ENCODE measurements at places on chromosomes 4 and X. TPM values are rescaled to one million over a fixed set of nuclear protein-coding genes. Genes with fewer than 3 reads are reported as not detected.

DNA sequence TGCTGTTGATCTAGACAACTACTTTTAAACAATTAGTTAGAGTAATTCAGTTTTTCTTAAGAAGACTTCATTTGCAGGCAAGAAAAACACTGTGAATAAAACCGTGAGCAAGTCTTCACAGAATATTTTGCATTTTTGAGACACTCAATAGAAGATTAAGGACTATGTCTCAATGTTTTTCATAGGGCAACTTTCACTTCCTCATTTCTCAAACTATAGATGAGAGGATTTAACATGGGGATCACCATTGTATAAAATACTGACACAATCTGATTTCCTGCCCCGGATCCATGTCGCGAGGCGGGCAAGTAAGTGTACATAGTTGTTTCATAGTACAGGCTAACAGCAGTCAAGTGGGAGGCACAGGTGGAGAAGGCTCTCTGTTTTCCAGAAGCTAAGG lies 108.8 kb upstream of the IGSF1 start:
- DNase-seq = no peak

- DNase-seq = no peak
Measured at GRCh38 chr4:184432127-184432922, 42.0 kb downstream of the IRF2 start.

DNA sequence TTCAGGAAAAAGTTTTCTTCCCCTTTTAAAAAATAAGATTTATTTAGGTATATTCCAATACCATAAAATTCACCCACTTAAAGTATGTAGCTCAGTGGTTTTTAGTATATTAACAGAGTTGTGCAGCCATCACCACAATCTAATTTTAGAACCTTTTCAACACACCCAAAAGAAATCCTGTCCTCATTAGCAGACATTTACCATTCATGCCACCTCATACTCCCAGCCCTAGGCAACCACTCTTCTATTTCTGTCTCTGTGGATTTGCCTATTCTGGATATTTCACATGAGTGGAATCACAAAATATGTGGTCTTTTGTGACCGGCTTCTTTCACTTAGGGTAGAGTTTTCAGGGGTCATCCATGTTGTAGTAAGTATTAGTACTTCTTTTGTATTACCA lies 7.4 kb downstream of the ZNF81 start:
- DNase-seq = no peak

- no peak for DNase-seq
Measured at GRCh38 chr4:3021627-3022026, 52.7 kb downstream of the HTT-AS start.

DNA sequence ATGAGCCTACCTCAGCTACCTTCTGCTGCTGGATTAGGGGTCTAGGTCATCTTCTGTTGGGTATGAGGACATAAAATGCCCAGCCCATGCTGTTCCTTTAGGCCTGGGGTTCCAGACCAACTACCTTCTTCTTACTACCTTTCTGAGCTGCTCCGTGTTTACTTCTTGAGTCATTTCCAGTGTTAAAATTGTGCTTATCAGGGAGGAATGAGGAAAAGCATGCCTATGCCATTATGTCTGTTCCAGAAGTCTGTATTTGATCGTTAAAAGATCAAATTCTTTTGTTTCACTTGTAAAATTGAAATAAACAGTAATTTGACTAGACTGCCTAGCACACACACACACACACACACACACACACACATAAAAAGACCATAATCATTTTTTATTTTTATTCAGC lies 1912.7 kb upstream of the TENM3 start:
- no peak for DNase-seq

- no peak for DNase-seq
Measured at GRCh38 chr4:134787315-134787714, 585.7 kb upstream of the PABPC4L start.

GRCh38 chr4:169024762-169025161 lies 14.7 kb upstream of the CBR4 start:
- no peak for DNase-seq

DNA sequence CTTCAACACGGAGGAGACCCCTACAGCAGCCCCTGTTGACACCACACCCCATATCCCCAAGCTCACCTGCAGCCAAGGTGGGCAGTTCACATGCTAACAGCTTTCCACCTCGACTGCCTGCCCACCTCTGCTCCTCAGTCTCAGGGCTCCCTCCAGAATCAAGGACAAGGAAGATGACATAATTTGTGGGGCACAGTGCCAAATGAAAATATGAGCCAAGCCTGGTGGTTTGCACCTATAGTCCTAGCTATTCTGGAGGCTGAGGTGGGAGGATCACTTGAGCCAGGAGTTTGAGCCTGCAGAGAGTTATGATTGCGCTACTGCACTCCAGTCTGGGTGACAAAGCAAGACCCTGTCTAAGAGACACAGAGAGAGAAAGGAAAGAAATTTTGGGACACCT lies 516.3 kb downstream of the BCOR start:
- no peak for DNase-seq

GRCh38 chr4:23934915-23935314 lies 45.1 kb upstream of the PPARGC1A start:
- no peak for DNase-seq

GRCh38 chr4:54096295-54096962 lies 3.5 kb upstream of the GSX2 start:
- no peak for DNase-seq

DNA sequence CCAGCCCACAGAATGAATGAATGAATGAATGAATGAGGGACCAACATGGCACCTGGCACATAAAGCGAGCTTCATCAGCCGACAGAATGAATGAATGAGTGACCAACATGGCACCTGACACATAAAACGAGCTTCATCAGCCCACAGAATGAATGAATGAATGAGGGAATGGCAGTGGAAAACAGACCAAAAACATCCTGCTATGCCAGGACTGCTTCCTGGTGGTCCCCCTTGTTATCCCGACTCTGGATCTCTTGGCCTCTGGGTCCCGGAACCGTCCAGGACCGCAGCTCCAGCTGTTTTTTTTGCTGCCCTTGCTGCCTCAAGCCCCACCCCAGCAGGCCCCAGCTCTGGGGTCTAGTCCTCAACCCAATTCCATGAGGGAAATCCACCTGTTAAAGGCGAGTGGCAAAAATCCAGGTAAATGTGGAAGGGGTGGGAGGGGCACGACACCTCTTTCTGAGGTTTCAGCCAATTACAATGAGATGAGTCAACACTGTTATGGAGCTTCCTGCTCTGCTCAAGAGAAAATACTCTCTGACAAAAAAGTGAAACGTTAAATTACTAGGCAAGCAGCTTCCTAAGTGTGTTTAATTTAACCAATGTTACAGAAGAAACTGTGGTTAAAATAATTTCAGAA lies 72.0 kb upstream of the MTNR1A start:
- no peak for DNase-seq

DNA sequence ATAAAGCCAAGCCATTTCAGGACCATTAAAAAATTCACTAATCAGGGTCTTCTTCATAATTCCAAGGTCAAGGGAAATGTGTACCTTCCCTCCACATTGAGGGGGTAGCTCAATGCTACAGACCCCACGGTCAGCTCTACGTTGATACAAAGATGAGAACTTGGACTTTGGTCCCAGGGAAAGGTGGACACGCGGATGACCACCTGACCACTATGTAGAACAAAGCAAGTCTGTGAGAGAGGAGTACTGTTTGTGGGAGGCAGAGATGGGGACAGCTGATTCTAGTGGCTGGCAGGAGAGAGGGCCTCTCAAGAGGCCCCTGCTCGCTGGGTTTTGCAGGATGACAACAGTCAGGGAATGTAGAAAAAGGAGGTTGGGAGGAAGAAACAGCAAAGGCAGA lies 58.0 kb downstream of the SLC2A9 start:
- no peak for DNase-seq

DNA sequence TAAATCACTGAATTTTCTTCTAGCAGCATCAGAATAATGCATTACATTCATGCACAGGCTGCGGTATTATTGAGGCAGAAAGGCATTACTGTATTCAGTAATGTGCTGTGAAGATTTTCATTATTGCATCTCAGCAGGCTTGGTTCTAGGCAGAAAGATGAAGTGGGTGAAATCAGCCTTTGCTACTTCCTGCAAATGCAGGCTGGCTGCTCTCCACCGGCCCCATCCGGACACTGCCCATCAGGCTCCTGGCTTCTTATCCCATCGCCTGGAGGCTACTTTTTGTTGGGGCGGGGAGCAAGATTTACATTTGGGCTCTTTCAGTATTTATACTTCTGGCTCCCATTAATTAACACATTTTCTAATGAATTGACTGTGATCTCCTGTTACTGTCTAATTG lies 117.8 kb downstream of the FRAS1 start:
- no peak for DNase-seq

- DNase-seq = no peak
Measured at GRCh38 chr4:88134536-88135355, 23.7 kb downstream of the ABCG2 start.

GRCh38 chr4:142567199-142567598 lies 278.9 kb downstream of the INPP4B start:
- DNase-seq = peak; percentile 70

DNA sequence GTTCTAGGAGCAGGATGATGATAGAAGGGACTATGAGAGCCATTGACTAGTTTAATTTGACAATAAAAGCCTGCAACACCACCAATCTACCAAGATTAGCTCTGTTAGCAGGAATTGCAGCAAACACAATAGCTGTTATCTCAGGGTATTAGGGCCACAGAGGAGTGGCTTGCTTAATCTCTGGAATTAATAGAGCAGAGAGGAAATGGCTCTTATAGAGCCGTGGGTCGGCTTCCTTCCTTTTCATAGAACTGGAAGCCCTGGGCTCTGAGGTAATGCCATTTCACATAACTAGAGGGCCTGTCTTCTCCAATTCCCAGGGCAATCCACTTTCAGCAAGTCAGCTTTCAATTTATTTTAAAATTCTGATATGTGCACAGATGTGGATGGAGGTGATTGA lies 83.0 kb downstream of the MAMLD1 start:
- DNase-seq = no peak

DNA sequence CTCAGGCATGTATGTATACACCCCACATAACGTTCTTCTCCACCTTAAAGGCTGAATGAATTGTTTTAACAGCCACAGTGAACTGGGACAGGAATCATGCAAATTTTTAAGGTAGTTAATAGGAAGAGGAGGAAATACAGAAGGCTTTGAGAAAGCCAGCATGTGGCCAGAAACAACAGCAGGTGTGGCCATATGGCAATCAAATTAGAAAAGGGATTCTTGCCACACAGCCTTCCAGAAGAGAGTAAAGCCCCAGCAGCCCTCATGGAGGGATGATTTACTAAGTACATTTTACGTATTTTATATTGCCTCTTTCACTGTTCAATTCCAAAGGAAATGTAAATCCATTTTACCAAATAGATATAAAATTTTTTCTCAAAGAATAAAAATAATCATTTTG lies 792.2 kb downstream of the ADGRL3 start:
- DNase-seq = no peak

DNA sequence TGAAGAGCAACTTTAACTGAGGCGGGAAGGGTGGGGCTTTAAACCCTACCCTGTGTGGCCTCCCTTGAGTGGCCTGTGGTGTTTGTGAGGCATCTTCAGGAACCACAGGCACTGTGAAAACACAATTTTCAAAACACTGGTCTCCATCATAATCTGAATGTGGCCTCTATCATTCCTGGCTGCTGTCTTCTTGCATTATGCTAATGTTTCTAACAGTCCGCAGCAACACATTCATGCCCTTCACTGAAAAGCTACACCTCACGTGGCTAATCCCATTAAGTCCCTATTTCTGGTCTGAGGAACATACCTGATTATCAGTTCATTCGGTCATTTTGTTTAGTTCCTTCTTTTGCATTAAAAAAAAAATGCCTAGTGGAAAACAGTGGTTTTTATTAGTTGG lies 94.6 kb downstream of the F11 start:
- DNase-seq = no peak

GRCh38 chr4:54527532-54527931 lies 130.2 kb upstream of the KIT start:
- DNase-seq = no peak

- DNase-seq = no peak
Measured at GRCh38 chr4:3349116-3349515, 56.3 kb downstream of the RGS12 start.

NPNT gene
- not detected for total RNA-seq

MXRA5 gene
- not detected for total RNA-seq

F11 gene
- total RNA-seq = not detected

SPARCL1 gene
- total RNA-seq = not detected

IL15 gene
- total RNA-seq = 3.4 TPM

AMMECR1 gene
- 10.1 TPM for total RNA-seq

IL9R gene
- total RNA-seq = 87.0 TPM

PNMA6F gene
- total RNA-seq = not detected

SLC9A7 gene
- total RNA-seq = 19.0 TPM

TRIM2 gene
- not detected for total RNA-seq

TSC22D3 gene
- total RNA-seq = 57.2 TPM

ZFP92 gene
- total RNA-seq = 1.7 TPM

FAM200B gene
- total RNA-seq = 14.0 TPM

Measured in activated CD8-positive, alpha-beta memory T cell treated with anti-CD3 and anti-CD28 coated beads, Interleukin-2, amount 10 ng/mL, durations not matched to agents 7 days and 5 days (primary cell).